ENCODE measurements at places on chromosomes 6 and 20. TPM values are rescaled to one million over a fixed set of nuclear protein-coding genes. Genes with fewer than 3 reads are reported as not detected.

HLA-DOA gene
- 4.1 TPM for total RNA-seq

STK4 gene
- 213 TPM for total RNA-seq

PPP1R18 gene
- total RNA-seq = 269 TPM

RBBP8NL gene
- total RNA-seq = not detected

PNPLA1 gene
- 0.13 TPM for total RNA-seq

CST5 gene
- not detected for total RNA-seq

KIF25 gene
- total RNA-seq = not detected

CFAP61 gene
- not detected for total RNA-seq

PLCB4 gene
- not detected for total RNA-seq

MEI4 gene
- total RNA-seq = not detected

WFDC12 gene
- total RNA-seq = not detected

ACAT2 gene
- total RNA-seq = 109 TPM

DLK2 gene
- 0.18 TPM for total RNA-seq

RBL1 gene
- 45.2 TPM for total RNA-seq

DNA sequence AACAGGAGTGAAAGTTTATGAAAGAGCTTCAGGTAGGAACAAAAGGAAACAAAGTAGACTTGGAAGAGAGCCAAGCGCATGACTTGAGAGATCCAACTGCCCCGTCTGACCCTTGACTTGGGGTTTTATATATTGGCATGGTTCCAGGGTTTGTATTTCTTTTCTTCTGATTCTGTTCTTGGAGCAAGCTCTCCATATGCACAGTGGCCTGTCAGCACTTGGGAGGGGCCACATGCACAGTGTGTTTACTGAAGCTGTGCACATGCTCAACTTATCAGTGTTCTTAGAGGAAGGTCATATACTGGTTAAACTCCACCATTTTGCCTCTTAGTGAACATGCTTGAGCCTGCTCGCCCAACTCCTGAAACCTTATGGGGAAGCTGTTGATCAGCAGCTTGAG is 953.7 kb downstream of the TFAP2A start:
- DNase-seq = no peak
- H3K4me3 ChIP-seq = no peak overlapping the region
- no peaks in the 10 kb centered on the region for H3K27me3 ChIP-seq
- H3K4me1 ChIP-seq = no peaks in the 10 kb centered on the region

DNA sequence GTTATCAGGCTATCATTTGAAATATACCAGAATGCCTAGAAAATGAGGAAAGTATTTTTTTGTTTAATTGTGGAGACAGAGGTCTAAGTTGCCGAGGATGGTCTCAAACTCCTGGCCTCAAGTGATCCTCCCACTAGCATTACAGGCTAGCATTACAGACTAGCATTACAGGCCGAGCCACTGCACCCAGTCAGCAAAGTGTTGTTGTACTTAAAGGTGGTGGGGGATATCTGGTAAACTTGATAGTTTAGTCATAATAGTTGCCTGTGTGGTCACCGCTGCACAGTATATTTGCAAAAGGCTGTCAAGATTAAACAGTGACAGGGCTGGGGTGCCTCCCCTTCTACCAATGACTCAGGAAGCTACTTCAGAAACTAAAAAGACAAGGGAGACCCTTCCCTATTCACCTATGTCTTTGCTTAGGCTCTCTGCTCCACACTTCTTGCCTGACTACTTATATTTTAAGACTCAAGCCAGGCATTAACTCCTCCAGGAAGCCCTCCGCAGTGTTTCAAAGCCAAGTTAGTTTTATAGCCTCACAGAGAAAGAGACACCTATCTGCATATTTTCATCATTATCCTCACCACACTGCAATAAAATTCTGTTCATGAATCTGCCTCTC is 3.1 kb upstream of the AKIRIN2 start:
- peaks cover 10% of the 10 kb centered on the region for H3K36me3 ChIP-seq
- H3K4me1 ChIP-seq = peaks cover 43% of the 10 kb centered on the region
- DNase-seq = peak; percentile 67
- H3K4me3 ChIP-seq = no peak overlapping the region
- no peaks in the 10 kb centered on the region for H3K27me3 ChIP-seq

- no peaks in the 10 kb centered on the region for H3K36me3 ChIP-seq
- H3K4me3 ChIP-seq = no peak overlapping the region
- DNase-seq = no peak
- no peaks in the 10 kb centered on the region for H3K4me1 ChIP-seq
- no peak overlapping the region for H3K27ac ChIP-seq
Observed at GRCh38 chr6:50249493-50249892, 199.8 kb upstream of the DEFB112 start.

- H3K4me1 ChIP-seq = peaks cover 7% of the 10 kb centered on the region
- H3K27me3 ChIP-seq = no peaks in the 10 kb centered on the region
- no peak overlapping the region for H3K27ac ChIP-seq
- no peak for DNase-seq
- H3K4me3 ChIP-seq = no peak overlapping the region
Observed at GRCh38 chr6:3269281-3269975, 10.7 kb downstream of the PSMG4 start.

DNA sequence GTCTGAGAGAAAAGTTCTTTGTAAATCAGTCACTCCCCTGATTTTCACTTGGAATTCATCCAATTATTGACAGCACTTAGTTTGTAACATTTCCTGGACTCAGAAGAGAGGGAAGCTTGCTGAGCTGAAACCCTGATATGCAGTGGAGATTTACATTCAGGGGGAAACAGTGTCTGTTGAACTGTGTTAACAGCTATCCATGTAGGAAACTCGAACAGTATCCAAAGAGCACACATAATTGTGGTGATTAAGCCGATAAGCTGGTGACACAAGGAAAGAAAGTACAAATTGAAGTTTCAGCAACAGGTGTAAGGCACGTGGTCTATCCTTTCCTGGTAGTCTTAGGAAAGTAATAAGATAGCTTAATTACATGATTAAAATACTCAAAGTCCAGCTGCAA is 78.1 kb upstream of the FLRT3 start:
- H3K27ac ChIP-seq = no peak overlapping the region
- no peaks in the 10 kb centered on the region for H3K27me3 ChIP-seq
- no peaks in the 10 kb centered on the region for H3K4me1 ChIP-seq
- H3K4me3 ChIP-seq = no peak overlapping the region
- DNase-seq = no peak

GRCh38 chr6:144284783-144285547 is at the start of gene UTRN:
TSS of gene UTRN (plus strand) at chr6:144285335. CDS start at chr6:144291829, 6,494 bp downstream.
- H3K27ac ChIP-seq = peak within 1 kb of the TSS; percentile 71
- no peaks in the 10 kb centered on the region for H3K36me3 ChIP-seq
- peak within 1 kb of the TSS; percentile 89 for H3K4me3 ChIP-seq
- peak; percentile 54 for DNase-seq

DNA sequence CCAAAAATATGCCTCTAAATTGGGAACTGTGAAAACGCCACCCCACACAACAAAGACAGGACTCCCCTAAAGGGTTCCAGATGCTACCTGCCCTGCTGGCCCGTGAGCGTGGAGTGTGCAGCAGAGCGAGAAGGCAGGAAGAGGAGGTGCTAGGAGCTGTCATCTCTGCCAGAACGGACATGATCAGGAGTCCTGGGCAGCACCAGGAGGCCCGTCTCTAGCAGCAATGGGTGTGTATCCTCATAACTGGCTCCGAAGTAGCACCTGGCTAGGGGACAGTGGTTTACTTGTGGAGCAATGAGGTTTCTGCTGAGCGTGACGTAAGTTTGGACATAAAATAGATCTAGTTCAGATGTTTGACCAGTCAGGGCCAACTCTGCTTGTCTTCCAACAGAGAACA is 226.0 kb downstream of the CDH4 start:
- no peaks in the 10 kb centered on the region for H3K27me3 ChIP-seq
- H3K4me1 ChIP-seq = no peaks in the 10 kb centered on the region
- DNase-seq = no peak
- H3K36me3 ChIP-seq = no peaks in the 10 kb centered on the region
- no peak overlapping the region for H3K4me3 ChIP-seq

DNA sequence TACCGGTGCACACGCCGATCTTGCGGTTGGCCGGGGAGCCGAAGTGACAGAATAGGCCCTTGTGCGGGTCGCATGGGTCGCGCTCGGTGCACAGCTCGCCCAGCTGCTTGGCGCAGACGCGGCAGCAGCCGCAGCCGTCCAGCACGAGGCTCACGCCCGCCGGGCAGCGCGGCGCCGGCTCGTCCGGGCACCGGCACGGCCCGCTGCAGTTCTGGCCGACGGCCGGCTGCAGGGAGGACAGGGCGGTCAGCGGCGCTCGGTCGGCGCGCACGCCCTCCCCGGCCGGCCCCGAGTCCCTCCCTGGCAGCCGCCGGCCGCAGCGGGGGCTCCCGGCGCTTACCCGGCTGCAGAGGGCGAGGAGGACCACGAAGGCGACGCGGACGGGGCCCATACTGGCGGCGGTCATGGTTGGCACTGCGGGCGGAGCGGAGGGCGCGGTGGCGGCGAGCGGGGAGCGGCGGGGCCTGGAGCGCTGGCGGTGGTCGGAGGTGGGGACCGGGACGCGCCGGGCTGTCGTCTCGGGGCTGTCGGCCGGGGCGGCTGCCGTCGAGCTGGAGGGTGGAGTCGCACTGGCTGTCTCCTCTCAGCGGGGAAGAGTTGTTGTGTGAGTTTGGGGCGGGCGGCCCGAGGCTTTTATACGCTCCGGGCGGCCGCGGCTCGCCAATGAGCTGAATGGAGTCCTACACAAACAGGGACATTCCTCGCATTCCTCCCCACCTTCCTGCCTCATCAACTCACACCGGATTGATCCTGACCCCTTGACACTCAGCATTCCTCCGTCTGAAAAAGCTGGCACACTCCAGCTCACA is at the start of gene CCN2:
TSS of gene CCN2 (minus strand) at position 606 of the 809 bp plus-strand sequence. CDS start at position 406, 200 bp downstream.
- H3K4me3 ChIP-seq = peak within 1 kb of the TSS; percentile 61
- no peak for DNase-seq
- H3K36me3 ChIP-seq = no peaks in the 10 kb centered on the region
- H3K27ac ChIP-seq = no peak within 1 kb of the TSS

DNA sequence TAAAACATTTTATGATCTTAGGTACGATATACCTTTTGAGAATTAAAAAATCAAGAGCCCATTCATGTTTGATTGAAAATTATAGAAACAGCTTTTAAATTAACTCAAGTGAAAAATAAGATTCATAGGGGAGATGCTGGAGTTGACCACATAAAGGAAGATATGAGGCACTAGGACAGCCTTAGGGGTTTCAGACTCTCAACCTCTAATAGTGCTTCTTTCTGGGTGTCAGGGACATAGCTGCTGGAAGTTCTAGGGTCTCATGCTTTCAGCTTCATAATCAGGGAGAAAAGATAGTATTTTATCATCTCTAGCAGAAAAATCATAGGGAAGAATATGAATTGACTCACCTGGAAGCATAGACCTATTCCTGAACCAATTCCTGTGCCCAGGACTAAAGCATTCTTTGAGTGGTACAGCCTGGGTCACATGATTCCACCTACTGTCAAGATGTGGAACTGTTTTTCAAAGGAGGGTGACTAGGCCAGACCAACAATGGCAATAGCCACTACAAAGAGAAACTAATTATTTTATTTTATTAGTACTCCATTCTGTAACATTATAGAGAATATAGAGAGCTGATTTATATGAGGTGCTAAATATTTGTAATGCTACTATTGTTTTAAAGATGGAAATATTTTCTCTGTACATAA is 27.8 kb upstream of the CENPW start:
- H3K27ac ChIP-seq = no peak overlapping the region
- no peak for DNase-seq
- H3K4me3 ChIP-seq = no peak overlapping the region
- H3K27me3 ChIP-seq = peaks cover 8% of the 10 kb centered on the region
- H3K4me1 ChIP-seq = no peaks in the 10 kb centered on the region
- H3K36me3 ChIP-seq = no peaks in the 10 kb centered on the region

DNA sequence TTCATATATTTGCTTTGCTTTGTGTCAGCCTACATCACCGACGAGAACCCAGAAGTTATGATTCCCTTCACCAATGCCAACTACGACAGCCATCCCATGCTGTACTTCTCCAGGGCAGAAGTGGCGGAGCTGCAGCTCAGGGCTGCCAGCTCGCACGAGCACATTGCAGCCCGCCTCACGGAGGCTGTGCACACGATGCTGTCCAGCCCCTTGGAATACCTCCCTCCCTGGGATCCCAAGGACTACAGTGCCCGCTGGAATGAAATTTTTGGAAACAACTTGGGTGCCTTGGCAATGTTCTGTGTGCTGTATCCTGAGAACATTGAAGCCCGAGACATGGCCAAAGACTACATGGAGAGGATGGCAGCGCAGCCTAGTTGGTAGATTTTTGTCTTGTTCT is 28.5 kb downstream of the DSE start:
- no peak overlapping the region for H3K4me3 ChIP-seq
- no peak for DNase-seq
- H3K4me1 ChIP-seq = peaks cover 3% of the 10 kb centered on the region
- H3K27ac ChIP-seq = no peak overlapping the region
- no peaks in the 10 kb centered on the region for H3K27me3 ChIP-seq

GRCh38 chr20:19934792-19935491 is 82.2 kb upstream of the NAA20 start:
- H3K27ac ChIP-seq = no peak overlapping the region
- peaks cover 39% of the 10 kb centered on the region for H3K27me3 ChIP-seq

- no peaks in the 10 kb centered on the region for H3K27me3 ChIP-seq
- H3K27ac ChIP-seq = no peak overlapping the region
- no peak overlapping the region for H3K4me3 ChIP-seq
- H3K36me3 ChIP-seq = peaks cover 37% of the 10 kb centered on the region
Observed at GRCh38 chr20:60060006-60060557, 101.9 kb downstream of the CDH26 start.

GRCh38 chr6:1504465-1504864 is 105.2 kb upstream of the FOXC1 start:
- H3K27ac ChIP-seq = no peak overlapping the region
- peaks cover 11% of the 10 kb centered on the region for H3K27me3 ChIP-seq
- H3K4me3 ChIP-seq = no peak overlapping the region

DNA sequence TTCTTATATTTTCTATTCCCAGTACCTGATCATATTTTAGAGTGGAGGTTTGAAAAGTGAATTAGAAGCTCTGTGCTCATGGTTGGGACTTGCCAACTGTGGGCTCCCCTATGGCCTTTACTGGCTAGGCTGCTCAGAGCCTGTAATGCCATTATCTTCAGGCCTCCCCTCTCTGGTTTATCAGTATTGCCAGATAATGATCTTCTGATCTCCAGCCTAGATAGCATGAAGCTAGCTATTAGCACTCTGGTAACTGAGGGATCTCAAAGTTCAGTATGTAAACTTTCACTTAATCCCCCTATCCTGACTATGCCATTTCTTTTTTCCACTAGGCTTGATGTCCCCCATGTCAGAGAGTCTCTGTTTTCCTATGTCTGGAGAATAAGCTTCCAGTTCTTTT is 393.7 kb upstream of the CITED2 start:
- DNase-seq = no peak
- no peaks in the 10 kb centered on the region for H3K36me3 ChIP-seq
- no peak overlapping the region for H3K4me3 ChIP-seq
- no peaks in the 10 kb centered on the region for H3K27me3 ChIP-seq
- peaks cover 14% of the 10 kb centered on the region for H3K4me1 ChIP-seq

DNA sequence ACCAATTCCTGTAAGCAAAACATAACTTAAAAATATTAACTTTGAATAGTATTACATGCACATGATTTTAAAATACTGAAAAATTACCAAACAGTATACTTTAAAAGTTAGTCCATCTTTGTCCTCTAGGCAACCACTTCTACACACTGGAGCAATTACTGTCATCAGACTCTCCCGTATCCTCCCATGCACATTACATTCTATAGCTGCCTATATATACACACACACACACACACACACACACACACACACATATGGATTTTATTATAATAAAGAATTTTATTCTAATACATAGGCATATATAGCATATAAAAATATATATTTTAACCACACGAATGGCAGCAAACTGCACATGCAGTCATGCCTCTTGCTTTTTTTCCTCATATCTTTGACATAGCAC is 8.2 kb downstream of the REV3L start:
- no peak overlapping the region for H3K27ac ChIP-seq
- H3K27me3 ChIP-seq = no peaks in the 10 kb centered on the region
- H3K4me1 ChIP-seq = peaks cover 42% of the 10 kb centered on the region
- H3K4me3 ChIP-seq = no peak overlapping the region
- H3K36me3 ChIP-seq = peaks cover 4% of the 10 kb centered on the region

Measured in activated CD4-positive, alpha-beta memory T cell treated with anti-CD3 and anti-CD28 coated beads, Interleukin-2, amount 10 ng/mL, durations not matched to agents 7 days and 5 days (primary cell).